Thoracic aorta (tissue), 2 donors: ENCODE measurements at places on chromosomes 5 and 9. TPM values are rescaled to one million over a fixed set of nuclear protein-coding genes. Genes with fewer than 3 reads are reported as not detected.

SLC6A7 gene
- not detected for total RNA-seq

N4BP3 gene
- total RNA-seq: 0.07 TPM

MSMP gene
- not detected for total RNA-seq

GRCh38 chr9:92064711-92065110, 50.5 kb downstream of the SPTLC1 start:
- no peak for DNase-seq
- no peak overlapping the region for H3K4me3 ChIP-seq
- H3K27me3 ChIP-seq: no peaks in the 10 kb centered on the region
- no peak overlapping the region for H3K27ac ChIP-seq

- H3K4me3 ChIP-seq: no peak overlapping the region
- no peaks in the 10 kb centered on the region for H3K27me3 ChIP-seq
- no peaks in the 10 kb centered on the region for H3K4me1 ChIP-seq
- DNase-seq: no peak
- no peaks in the 10 kb centered on the region for H3K36me3 ChIP-seq
Measured at GRCh38 chr5:117131048-117131679, 556.5 kb upstream of the SEMA6A start.

DNA sequence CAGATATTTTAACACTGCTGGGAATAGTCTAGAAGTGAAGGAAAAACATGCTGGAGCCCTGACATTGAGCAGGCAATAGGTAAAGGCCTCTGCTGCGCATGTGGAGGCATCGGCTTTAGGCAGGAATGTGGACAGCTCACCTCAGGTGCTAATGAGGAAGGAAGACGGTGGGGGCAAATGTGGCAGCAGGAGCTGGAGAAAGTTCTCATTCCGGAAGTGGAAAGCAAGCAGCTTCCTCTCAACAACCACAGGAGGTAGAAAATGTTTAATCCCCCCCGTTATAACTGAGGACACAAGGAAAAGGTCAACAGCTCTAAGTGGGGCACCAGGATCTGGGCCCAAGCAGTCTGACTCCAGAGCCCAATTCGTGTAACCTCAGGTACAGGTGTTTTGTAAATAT, 7.6 kb upstream of the RPS14 start:
- no peak overlapping the region for H3K27ac ChIP-seq
- no peaks in the 10 kb centered on the region for H3K36me3 ChIP-seq
- no peak for DNase-seq
- H3K27me3 ChIP-seq: no peaks in the 10 kb centered on the region
- no peaks in the 10 kb centered on the region for H3K4me1 ChIP-seq

DNA sequence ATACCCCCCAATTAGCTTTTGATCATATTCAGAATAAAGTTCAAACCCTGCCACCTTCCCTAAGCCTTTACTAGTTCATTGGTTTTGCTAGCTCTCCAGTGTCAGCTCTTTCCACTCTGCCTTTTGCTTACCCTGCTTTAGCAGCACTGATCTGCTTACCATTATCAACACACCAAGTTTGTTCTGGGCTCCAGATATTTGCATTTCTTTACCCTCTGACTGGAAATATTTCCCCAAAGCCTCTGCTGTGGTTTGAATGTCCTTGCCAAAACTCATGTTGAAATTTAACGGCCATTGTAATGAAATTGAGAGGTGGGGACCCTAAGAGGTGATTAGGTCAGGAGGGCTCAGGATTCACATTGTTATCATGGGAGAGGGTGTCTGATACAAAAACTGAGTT, 99.5 kb downstream of the GCNT1 start:
- H3K4me1 ChIP-seq: peaks cover 13% of the 10 kb centered on the region
- H3K27me3 ChIP-seq: no peaks in the 10 kb centered on the region
- H3K36me3 ChIP-seq: no peaks in the 10 kb centered on the region
- no peak for DNase-seq

DNA sequence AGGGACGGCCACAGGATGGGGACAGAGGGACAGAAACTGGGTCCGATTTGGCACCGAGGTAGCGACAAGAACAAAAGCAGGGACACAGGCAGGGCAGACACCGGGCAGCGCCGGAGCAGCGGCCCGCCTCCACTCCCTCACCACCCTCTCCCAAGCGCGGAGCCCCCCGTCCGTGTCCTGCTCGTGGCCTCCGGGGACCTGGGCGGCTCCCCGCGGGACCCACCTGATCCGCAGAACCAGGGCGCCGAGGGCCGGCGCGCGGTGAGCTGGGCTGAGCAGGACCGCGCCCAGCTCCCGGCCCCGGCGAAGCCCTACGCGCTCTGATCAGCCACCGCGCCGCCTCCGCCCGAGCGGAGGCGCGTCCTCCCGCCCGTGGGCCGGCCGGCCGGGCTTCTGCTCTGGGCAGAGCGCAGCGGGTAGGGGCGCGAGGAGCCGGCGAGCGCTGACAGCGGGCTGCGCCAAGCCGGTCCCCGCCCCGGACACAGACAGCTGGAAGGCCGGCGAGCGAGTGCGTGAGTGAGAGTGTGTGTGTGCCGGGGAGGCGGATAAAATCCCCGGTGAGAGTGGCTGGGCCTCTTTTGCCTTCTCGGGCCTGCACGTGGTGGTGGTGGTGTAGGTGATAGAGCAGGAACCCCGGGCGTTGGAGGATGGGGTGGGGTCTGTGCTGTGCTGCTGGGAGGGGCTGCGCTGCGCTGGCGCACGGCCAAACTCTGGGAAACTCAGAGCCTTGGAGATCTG, at the start of gene GGTA1:
GGTA1 (minus strand) TSS at position 418 of the 738 bp plus-strand sequence. CDS start 31,922 bp downstream, outside the sequence.
- H3K4me3 ChIP-seq: peak within 1 kb of the TSS; percentile 75
- no peak for DNase-seq
- H3K27me3 ChIP-seq: no peaks in the 10 kb centered on the region
- peak within 1 kb of the TSS; percentile 84 for H3K27ac ChIP-seq
- no peaks in the 10 kb centered on the region for H3K36me3 ChIP-seq
- peaks cover 26% of the 10 kb centered on the region for H3K4me1 ChIP-seq

GRCh38 chr5:119191944-119192343, 121.1 kb downstream of the DMXL1 start:
- peaks cover under 1% of the 10 kb centered on the region for H3K36me3 ChIP-seq
- H3K27ac ChIP-seq: no peak overlapping the region
- H3K4me1 ChIP-seq: no peaks in the 10 kb centered on the region
- no peak overlapping the region for H3K4me3 ChIP-seq
- no peak for DNase-seq
- H3K27me3 ChIP-seq: no peaks in the 10 kb centered on the region

DNA sequence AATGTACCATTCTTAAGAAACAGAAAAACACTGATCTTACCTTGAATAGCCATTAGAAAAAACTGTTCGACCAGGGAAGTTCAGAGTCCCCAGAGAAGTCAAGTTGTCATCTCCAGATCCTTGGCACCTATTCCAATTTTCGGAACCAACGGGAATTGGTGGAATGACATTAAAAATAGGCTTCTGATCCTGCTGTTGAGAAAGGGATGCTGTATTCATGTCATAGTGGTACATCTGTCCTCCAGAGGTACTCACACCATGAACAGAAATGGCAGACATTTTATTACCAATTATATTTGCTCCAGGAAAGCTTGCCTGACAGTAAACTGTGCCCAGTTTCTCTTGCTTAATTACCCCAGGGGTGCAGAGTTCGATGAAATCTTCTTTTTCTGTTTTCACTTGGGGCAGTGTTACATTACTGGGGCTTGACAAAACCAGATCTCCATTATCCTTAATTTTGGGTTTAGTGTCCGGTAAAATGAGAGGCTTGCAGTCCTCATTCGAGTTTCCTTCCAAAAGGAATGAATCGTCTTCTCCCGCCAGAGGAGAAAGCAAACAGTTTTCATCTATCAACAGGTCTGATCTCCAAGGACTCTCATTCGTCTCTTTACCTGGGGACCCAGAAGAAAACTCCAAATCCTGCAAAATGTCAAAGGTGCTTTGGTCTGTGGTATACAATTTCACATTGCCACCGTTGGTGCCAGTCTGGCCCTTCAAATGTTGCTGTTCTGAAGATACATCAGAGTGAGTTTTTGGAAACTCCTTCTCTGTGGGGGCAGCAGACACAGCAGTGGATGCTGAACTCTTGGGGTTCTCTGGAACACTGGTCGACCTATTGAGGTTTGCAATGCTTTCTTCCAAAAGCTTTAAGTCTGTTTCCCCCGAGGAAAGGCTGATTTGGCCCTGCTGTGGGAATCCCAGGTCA, 3.6 kb downstream of the NR3C1 start:
- peaks cover 60% of the 10 kb centered on the region for H3K4me1 ChIP-seq
- H3K27ac ChIP-seq: no peak overlapping the region
- no peak for DNase-seq
- no peaks in the 10 kb centered on the region for H3K36me3 ChIP-seq
